CD14-positive monocyte (primary cell): ENCODE measurements at places on chromosomes 6 and 20.

GRCh38 chr6:17705428-17705777 lies 1.3 kb downstream of the NUP153 start:
- no peak for DNase-seq

DNA sequence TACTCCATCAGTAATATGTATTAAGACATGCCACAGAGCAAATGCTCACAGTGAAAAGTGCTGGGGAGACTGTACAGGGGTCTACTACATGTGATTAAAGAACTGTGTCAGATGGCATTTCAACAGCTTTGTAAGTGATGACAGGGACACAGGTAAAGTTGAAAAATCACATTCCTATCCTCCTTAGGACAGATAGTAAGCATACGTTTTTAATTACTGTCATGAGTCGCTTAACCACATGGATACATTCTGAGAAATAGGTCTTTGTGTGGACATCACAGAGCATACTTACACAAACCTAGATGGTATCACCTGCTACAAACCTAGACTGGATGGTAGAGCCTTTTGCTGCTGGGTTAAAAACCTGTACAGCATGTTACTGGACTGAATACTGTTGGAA lies 645.8 kb upstream of the AGPAT4 start:
- DNase-seq, result no peak

DNA sequence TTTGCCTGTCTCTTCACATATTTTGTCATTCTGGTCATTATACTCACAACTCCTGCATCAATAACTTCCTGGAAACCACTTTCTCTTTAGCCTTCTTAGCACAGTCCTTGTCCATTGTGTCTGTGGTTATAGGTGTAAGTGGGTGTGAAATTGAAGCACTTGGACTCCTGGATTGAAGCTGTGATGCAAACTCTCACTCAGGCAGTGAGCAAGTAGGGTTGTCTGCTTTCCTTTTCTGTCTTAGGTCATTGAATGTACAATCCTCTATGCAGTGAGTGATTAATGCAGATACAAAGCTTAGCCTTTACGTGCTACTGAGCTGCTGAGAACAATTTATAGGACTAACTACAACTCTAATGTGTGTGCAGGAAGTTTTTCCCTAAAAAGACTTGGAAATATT lies 54.8 kb downstream of the ADGRB3 start:
- DNase-seq, result no peak

DNA sequence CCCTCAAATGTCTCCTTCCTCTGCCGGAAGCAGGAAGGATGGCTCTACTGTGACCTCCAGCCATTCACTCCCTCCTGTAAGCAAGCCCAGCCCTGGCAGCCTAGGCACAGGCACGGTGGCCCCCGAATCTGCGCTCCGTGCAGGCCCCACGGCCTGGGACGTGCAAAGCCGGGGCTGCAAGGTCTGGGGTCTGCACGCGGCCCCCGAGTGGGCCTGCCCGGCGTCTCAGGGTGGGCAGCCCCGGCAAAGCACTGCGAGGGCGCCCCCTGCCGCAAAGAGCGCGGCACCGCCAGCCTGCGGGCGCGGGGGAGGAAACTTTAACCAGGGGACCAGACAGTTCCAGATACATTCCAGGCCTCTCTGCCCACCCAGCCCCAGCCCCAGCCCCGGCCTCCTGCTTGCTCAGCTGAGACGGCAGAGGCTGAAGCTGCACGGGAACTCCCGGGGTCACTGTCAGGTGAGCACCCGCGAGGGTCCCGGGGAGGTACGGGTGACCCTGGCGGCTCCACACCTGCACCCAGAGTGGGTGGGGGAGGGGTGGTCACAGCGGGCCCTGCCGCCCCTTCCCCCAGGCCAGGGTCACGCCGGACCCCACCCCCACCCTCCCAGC lies 98.8 kb downstream of the ASXL1 start:
- DNase-seq, result no peak

GRCh38 chr20:62156592-62157386 lies 13.2 kb downstream of the SS18L1 start:
- peak; percentile 58 for DNase-seq

DNA sequence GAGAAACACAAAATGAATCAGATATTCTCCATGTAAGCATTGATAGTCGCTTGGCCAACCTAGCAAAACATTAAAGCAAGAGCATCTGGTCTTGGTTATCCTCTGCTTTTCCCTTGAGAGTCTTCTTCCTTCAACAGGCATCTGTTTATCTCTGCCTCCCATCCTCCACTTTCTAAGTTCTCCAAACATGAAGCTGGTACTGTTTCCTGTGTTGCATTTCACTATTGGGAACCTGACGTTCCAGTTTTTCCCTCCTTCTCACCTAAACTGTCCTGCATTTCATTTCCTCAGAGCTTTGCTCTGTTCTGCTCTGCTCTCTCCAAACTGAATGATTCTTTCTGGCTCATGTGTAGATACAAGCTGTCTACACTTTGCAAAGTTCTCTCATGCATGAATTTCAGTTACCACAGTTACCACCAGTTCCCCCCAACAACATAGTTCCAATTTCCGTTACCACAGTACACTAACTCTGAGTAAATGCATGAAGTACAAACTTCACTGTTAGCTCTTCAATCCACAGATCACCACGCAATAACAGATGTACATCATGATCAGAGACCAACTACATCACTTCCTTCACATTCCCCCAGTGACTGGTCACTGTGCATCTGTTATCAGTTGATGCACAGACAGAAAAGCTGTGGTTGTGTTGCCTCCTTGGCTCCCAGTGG lies 86.7 kb upstream of the F13A1 start:
- peak; percentile 31 for DNase-seq

DNA sequence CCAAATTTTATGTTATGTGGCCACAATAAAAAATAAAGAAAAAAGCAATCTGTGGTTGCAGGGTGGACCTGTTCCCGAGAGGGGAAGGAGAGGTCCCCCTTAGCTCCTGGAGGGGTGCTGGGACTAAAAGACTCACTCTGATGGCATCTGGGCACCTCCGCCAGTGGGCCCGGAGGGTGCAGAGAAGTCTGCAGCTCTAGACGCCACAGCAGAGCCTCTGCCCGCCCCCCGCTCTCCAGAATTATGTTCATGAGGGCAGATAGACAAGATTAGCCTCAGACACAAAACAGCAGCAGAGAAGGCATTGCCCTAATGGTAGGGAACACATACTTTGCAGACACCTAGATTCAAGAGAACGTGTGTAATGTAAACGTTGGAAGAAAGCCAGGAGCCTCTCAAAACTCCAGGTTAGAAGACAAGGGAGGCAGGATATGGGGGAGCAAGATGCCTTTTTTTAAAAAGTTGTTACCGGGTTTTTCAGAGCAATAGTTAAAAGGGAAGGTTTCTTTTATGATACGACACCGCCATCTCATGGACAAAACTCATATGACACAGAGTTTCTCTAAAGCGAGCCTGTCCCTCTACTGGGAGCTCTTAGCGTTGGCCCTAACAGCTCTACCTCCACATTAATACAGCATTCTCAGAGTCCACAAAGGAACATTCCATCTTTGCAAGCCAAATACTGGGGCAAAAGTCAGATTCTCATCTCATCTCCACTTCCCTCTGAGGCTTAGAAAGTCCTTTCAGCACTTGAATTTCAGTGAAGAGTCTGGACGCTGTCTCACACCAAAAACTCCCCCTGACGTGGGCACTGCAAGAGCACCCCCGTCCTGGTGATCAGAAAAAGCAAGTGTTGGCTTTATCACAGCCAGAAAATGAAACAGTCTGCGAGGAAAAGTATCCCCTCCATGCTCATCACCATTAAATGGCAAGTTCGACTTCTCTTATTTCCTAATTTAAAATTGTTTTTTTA lies 47.2 kb downstream of the FOXF2 start:
- peak; percentile 39 for DNase-seq

GRCh38 chr6:132816660-132817059 lies 2.3 kb downstream of the RPS12 start:
- no peak for DNase-seq

DNA sequence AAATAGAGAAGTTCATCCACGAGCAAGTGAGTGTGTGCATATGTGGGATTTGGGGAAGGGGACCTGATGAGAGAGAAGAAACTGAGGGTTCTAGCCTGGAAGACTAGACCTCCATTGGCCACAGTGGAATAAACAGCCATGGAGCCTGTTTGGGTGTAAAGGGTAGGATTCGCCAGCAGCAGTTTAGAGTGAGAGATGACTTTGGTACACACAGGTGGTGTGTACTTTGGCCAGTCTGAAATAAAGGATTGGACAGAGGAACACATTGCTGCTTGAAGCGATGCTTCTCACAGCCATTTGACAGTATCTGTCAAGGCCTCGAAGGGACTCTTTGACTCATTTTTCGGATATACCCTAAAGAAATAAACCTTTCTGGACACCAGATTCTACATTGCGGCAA lies 29.2 kb downstream of the PLEKHG1 start:
- DNase-seq, result no peak

- no peak for DNase-seq
Observed at GRCh38 chr20:2059411-2059810, 42.2 kb upstream of the STK35 start.

DNA sequence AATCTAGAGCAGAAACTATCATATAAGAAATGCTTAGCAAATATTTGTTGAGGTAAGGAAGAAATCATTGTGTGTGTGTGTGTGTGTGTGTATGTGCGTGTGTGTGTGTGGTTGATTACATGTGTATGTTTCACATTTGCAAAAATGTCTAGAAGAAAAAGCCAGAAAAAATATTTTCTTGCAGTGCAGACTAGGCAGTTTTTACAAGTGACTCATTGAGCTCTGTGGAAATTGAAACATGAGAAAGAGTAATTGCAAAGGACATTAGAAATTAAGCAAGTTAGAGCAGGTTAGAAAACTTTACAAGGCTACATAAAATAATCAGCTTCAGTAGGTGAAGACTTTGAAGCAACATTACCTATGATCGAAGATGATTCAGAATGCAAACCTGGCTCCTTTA lies 669.0 kb upstream of the EYS start:
- DNase-seq, result no peak

DNA sequence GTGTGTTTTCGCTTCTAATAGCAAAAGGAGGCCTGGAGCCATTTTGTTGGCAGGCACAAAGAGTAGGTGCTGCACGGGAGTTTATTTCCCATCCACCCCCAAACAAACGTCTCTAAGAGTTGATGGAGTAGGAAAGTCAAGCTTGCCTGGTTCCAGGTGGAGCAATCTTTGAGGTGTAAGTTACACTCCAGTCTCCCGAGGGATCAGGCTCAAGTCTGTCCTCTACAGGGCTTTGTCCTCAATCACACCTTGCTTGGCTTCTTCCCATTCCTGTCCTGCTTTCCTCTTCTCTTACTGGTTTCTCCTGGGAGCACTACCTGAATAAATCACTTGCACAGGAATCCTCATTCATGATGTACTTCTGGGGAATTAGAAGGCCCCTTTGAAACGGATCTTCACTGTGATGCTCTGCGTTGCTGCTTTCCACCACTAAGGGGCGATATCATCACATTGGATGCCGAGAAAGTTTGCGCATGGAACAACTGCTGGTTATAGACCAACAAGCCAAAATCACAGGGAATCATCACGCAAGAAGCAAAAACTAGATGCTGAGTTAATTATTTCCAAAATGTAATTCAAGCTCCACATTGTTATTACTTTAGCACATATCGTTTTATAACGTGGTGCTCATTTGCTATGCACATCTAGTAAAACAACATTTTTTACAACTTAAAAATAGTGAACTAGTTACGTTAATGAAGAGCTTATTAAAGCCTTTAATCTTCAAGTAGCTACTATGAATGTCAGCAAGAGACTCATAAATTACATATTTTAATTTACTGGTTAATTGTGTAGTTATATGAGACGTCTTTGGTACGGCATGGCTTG lies 156.8 kb downstream of the DNAH8 start:
- DNase-seq, result peak; percentile 13

DNA sequence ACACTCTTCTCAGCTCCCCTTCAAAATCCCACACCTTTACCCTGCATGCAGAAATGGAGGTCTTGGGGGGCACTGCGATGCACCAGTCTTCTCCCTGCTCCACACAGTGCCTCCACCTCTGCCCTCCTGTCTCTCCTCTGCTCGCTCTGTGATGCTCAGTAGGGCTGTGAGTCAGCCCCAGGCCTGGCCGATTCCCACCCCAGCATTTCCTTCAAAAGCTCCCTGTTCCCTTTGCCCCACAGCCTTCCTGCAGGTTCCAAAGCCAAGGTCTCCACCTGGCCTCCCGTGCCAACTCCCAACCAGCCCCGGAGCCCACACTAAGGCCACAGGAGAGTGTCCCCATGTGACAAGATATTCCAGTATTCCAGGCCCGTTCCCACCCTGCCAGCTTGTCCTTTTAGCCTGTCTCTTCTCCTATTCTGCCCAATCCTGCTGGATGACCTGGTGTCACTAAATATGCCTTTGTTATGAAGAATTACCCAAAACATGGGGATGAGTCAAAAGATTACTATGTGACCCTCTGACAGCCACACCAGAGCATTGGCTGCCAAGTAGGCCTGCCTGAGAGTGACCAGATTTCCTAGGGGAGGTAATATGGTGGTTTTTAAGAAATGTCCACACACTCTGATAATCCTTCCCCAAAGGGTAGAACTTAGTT lies 118.9 kb upstream of the NXT1 start:
- no peak for DNase-seq

GRCh38 chr20:53157443-53158408 lies 185.6 kb downstream of the TSHZ2 start:
- DNase-seq, result peak; percentile 2

GRCh38 chr6:155183095-155183494 lies 80.7 kb upstream of the CLDN20 start:
- peak; percentile 27 for DNase-seq

DNA sequence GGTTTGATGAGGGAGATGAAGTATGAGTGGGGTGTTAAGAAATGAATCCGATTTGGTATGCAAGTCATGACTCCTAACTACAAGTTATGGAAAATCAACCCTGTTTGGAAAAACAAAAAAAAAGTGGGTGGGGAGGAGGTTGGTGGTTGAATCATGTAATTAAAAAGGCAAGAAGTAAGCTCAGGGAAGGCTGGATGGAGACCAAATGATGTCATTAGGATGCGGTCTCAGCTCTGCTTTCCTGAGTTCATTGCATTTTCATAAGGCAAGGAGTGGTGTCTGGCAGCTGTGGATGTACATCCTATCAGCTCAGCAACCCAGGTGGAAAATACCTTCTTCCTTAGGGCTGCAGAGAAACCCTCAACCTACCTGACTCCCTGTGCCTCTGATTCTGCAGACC lies 60.4 kb upstream of the AKAP12 start:
- DNase-seq, result no peak
